Stimulated activated CD8-positive, alpha-beta memory T cell treated with anti-CD3 and anti-CD28 coated beads, Interleukin-15, amount 100 ng/mL, for 24 hours (primary cell): ENCODE measurements at places on chromosomes 1 and 21.

DNA sequence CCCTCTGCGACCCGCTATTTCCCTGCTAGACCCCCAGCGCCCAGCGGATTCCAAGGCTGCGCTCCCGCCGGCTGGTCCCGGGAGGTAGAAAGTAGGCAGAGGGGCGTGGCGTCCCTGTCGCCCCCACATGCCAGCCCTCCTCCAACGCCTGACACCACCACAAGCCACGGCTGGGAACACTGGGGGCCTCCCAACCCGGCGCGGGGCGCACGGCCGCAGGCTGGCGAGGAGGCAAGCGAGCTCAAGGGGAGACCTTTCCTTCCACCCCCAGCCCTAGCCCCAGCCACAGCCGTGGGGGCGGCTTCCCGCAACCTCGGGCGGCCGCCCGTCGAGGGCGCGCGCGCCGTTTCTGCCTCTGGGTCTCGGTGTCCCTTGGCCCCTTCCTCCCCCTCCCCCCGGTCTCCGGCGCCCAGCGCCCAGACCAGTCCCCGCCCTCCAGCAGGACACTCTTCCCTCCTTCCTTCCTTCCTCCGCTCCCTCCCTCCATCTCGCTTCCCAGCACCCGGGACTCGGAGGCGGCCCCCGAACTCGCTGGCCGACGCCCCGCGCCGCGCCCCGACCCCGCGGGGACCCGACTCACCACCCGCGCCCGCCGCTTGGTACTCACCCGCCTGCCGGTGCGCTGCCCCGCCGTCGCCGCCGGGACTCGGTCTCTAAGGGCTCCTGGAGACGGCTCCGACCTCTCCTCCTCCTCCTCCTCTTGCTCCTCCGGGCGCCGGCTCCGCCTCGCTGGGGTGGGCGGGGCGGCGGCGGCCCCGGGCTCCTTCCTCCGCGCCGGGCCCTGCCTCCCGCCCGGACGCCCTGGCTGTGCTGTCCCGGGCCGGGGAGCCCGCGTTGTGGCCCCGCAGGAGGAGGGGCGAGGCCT is at the start of gene GNG12:
GNG12 (minus strand) TSS at position 731 of the 865 bp plus-strand sequence. CDS start 125,781 bp downstream, outside the sequence.
- no peak for DNase-seq

DNA sequence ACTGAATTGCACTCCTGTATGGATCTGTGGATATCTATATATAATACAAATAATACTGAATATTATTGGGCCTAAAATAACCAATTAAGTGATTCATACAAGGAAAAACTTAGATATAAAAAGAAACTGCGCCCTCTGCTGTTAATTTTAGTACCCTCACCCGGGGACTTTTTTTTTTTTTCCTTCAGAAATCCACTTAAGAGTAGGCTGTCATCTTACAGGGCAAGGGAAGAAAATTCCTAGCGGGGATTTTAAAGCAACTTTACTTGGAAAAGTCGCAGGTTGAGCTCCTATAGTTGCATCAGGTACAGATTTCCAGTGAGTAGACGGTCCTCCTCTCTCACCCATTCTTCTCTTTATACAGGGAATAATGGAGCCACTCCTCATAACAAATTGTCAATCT is 1.3 kb downstream of the NTNG1 start:
- DNase-seq = no peak

DNA sequence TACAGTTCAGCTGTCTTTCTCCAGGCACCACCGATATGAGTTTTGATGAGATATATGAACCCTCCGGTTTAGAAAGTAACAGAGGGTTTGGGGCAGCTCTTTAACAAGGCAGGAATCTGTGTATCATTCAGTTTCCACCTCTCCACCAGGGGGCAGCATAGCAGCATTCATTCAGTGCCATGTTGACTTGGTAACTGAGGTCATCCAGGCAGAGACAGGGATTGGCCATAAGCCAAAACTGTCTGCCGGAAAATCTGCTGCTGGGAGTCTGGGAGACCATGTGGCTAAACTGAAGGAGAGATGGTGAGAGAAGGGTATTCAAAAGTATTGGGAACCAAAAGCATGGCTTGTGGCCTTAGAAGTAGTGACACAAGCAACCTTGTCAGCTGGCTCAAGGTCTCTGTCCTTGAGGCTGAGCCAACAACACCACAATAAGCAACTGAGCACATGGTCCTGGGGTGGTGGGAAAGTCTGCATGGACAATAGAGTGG is 98.5 kb downstream of the LMX1A start:
- DNase-seq = peak; percentile 3

DNA sequence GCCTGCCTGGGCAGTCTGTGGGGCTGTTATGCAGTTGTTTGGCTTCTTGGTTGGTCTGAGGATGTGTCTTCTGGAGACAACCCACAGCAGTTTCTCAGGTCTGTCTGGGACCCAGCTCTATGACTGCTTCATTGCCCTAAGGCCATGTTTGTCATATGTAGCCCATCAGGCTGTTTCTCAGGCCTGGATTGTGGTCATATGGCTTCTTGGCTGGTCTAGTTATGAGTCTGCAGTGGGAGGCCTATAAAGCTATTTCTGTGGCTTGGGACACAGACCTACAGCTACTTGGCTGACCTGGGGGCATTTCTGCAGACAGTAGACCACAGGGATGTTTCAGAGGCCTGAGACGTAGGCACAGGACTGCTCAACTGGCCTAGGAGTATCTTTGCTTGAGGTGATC is 41.5 kb downstream of the CHIA start:
- DNase-seq = no peak

- no peak for DNase-seq
Measured at GRCh38 chr1:71014178-71014579, 33.4 kb downstream of the PTGER3 start.

DNA sequence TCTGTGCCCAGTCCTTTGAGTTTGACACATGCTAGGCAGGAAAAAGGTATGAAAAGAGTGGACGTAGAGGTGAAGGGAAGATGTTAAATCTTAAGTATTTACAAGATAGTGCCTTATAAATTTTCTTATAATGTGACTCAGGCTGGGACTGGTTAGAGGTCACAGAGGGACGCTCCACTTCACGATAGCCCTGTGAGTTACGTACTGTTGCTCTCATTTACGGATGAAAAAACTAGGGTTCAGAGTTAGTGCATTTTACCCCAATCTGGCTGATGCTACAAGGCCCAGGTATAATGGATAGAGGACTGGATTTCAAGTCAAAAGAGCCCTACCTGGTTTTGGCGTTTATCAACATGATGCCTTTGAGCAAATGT is 1.4 kb upstream of the TUT4 start:
- no peak for DNase-seq

GRCh38 chr1:1225238-1225845 is 6.5 kb downstream of the SDF4 start:
- DNase-seq = no peak

DNA sequence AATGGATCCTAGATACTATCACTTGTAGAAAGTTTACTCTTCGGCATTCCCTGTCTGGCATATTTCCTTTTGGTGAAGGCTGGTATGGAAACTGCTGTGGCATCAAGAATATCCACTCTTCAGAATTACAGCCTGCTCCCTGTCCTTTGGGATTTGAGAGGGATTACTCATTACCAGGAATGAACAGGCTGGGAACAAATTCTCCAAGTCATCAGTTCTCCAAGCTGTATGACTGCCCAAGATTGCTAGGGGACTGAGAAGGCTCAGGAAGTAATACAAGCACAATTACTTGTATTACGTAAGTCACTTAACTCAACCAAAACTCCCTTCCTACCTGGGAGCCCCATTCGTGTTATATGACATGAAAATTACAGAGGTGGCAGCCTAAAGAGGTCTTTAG is 49.6 kb downstream of the CD58 start:
- no peak for DNase-seq

DNA sequence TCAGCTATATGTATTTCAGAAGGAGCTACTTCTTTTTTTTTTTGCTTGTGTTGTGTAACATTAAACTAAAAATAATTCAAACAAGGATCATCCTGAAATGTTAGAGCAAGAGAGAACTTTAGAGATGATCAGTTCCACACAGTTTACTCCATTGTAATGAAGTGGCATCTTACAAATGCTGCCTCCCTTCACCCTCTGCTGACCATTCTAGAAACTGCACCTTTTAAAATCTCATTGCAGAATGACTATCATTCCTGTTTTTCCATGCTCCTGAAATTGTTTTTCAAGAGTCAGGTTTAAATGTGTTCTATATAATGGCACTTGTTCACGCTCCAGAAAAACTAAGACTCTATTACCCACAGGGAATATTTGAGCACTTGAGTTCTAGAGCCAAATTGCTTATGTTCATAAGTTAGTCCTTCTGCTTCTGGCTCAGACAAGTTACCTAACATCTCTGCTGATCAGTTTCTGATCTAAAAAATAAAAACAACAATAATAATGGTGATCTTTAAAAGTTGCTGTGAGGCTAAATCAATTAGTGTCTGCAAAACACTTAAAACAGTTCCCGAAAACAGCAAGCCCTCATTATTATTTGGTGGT is 21.5 kb upstream of the SLC44A5 start:
- no peak for DNase-seq

- no peak for DNase-seq
Measured at GRCh38 chr1:20329793-20330542, 39.3 kb downstream of the VWA5B1 start.

GRCh38 chr1:7383671-7384520 is 387.2 kb upstream of the VAMP3 start:
- DNase-seq = no peak

- DNase-seq = no peak
Measured at GRCh38 chr1:155226910-155227260, 18.4 kb downstream of the MTX1 start.

- DNase-seq = no peak
Measured at GRCh38 chr1:218273762-218274479, 11.2 kb upstream of the RRP15 start.

GRCh38 chr1:209232759-209233158 is 350.8 kb upstream of the CAMK1G start:
- DNase-seq = no peak

DNA sequence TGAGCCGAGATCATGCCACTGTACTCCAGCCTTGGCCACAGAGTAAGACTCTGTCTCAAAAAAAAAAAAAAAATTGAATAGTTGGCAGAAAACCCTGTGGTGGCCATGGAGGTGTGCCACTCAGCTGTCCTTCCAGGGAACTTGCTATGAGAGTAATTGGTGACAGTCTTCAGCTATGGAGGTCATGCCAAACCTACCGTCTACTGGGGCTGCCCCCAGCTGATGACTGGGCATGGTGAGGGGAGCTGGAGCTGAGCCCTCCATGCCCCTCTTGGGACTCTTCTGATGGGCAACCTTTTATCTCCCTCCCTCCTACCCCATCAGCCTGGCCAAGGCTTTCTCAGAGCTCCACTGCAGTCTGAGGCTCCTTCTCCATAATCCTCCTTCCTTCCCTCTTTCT is 84.2 kb downstream of the RYR2 start:
- no peak for DNase-seq

DNA sequence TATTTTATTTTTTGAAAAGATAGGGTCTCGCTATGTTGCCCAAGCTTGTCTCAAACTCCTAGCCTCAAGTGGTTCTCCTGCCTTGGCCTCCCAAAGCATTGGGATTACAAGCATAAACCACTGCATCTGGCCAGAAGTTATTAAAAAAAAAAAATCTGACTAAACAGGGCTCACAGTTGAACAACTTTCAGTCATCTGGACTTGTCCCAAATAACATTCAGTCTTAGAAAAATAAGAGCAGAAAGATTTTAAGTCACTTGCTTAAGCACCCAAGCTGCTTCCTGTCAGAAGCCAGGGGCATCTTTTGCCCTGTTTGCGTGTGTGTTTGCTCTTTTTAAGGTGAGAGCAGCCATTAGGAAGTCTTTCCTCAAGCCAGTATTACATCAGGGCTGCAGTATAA is 286.8 kb downstream of the LMO4 start:
- DNase-seq = no peak

DNA sequence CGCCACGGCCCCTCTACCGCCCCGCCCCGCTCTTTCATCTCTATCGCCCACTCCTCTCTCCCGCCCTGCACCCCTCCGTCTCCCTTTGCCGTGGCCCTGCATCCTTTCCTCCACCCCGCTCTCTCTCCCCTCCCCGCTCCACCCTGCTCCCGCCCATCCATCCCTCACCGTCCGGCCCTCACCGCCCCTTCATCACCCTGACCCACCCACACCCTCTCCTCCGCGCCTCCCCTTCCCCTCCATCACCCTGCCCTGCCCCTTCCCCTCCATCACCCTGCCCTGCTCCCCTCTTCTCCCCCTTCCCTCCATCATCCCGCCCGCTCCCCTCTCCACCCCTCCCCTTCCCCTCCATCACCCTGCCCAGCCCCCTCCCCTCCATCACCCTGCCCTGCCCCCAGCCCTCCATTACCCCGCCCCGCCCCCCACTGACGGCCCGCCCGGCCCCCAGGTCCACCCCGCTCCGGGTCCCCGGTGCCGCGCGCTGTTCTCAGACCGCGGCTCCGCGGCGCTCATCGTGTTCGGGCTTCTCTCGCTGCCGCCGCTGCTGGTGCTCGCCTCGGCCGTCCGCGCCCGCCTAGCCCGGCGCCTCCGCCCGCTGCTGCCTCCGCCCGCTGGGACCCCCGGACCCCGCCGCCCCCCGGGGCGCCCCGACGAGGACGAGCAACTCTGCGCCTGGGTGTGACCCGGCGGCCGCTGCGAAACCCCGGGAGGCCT is 6.2 kb upstream of the ANKRD65 start:
- no peak for DNase-seq

- no peak for DNase-seq
Measured at GRCh38 chr1:101314244-101314643, 77.4 kb downstream of the S1PR1 start.

DNA sequence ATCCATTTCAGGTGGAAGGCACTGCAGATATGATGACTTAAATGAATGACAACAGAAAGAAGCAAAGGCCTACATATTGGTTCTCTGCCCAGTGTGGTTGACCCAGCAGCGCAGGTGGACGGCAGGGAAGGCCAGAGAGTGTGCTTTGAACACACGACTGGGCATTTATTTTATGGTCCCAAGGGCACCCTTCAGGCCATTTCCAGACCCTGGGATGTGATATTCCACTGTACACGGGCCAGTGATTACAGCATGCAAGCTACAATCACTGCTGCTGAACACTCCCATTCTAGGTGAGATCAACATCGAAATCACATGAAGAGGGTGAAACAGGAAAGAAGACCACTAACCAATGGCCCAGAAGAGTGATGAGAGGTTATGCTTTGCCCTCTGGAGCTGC is 33.8 kb downstream of the PCNX2 start:
- no peak for DNase-seq

- no peak for DNase-seq
Measured at GRCh38 chr21:36691555-36692041, 7.3 kb upstream of the SIM2 start.

DNA sequence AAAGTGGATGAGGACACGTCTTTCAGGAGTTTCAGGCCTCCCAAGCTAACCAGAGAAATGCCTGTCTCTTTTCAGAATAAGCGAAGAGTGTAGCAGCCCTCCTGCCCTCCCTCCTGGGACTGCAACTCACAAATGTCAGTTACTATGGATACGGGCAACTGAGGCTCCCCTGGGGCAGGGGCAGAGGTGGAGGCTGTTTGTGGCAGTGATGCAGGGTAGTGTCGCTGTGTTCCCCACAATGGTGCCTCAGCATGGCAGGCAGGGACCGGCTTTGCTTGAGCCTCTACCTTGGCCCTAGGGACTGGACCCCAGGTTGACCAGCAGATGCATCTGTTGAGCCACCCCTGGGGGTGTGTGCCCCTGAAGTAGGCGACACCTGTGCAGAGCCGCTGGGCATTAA is 10.2 kb downstream of the NFASC start:
- no peak for DNase-seq
